ENCODE measurements at places on chromosomes 4 and X.

DNA sequence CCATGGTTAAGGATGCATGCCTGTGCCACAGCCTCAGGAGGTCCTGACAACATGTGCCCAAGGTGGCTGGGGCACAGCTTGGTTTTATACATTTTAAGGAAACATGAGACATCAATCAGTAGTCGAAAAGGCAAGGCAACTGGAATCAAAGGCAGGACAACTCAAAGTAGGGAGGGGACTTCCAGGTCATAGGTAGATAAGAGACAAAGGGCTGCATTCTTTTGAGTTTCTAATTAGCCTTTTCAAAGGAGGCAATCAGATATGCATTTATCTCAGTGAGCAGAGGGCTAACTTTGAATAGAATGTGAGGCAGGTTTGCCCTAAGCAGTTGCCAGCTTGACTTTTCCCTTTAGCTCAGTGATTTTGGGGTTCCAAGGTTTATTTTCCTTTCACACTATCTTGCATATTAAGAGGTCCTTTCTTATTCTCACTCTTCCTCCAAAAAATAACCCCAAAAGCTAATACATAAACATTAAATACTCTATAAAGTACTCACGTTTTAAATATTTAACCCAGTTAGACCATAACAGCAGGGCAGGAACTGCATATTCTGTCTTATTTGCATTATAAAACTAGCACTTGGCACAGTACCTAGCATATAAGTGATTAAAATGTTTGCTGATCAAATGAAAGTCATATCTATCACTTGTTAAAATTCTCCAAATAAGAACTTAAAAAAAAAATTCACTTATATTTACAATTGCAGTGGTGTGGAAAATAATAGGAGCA lies 36.3 kb upstream of the UGT8 start:
- no peak for DNase-seq

DNA sequence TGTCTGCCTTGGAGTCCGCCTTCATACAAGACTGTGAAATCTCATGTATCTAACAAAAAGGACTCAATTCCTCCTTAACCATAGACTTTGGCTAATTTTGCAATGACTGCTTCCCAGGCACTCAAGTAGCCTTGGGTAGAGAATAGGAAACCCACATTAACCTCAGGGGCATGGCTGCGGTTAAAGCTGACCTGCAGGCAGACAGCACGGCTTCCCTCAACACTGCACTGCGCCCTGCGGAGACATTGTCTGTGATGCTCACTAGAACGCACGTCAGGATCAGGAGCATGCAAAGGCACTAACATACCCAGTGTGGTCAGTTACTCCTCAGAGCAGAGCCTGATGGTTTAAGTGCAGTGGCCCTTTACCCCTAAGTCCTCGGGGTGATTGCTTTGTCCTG lies 10.3 kb upstream of the GPR143 start:
- no peak for DNase-seq

DNA sequence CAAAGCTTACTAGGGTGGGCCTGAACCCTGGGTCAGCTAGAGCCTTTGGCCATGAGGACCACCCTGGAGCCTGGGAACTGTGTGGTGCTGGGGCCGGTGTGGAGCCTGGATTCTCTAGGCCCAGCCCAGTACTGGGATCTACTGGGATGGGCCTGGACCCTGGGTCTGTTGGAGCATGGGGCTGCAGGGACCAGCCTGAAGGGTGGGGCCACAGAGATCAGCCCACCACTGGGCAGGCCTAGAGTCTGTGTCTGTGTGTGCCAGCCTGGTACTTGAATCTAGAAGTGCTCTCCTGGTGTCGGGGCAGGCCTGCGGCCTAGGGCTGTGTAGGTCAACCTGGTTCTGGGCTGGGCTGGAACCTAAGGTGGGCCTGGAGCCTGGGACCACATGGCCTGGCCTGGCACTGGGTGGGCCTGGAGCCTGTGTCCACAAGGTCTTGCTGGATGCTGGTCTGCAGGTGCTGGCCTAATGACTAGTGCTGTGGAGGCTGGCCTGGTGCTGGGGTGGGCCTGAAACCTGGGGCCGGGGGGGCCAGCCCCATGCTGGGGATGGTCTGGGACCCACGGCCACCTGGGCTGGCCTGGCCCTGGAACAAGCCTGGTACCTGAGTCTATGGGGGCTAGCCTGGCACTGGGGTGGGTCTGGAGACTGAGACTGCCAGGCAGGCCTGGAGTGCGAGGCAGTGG lies 21.1 kb downstream of the KANTR start:
- DNase-seq: no peak

- no peak for DNase-seq
These were observed 82.6 kb upstream of the TMEM164 start for GRCh38 chrX:109920325-109920724.

DNA sequence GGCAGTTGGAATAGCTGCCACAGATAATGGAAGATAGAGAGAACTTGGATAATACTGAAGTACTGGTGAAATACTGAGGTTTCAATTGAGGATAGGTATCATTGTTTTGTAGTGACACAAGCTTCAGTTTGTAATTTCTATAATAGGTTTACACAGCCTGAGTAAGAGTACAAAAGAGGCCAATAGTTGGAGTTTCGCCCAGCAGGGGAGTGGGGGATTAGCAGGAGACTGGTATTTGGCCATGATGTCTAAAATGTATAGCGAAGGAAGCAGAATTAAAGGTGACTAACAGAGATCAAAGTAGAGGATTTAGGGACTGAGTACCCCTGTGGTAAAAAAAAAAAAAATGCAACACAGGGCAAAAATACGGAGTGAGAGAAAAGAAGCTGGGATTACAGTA lies 129.5 kb downstream of the KCTD8 start:
- DNase-seq: no peak

GRCh38 chr4:7783541-7783940 lies 156.1 kb downstream of the AFAP1 start:
- DNase-seq: no peak

DNA sequence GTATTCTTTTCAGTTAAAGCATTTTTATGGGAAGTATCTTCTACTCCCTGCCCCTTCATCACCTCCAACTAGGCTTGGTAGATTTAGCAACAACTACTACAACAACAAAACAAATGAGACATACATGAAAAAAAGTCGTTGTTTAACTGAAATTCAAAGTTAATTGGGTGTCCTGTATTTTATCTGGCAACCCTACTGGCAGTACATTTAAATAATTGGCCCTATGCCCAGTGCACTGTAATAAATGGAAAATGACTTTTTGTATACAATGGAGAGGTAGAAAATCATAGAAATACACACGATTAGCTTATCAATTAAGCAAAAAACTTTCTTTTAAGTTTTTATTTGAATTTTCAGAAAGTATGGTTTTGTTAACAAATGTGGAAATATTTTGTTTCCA lies 21.4 kb upstream of the CLGN start:
- no peak for DNase-seq

DNA sequence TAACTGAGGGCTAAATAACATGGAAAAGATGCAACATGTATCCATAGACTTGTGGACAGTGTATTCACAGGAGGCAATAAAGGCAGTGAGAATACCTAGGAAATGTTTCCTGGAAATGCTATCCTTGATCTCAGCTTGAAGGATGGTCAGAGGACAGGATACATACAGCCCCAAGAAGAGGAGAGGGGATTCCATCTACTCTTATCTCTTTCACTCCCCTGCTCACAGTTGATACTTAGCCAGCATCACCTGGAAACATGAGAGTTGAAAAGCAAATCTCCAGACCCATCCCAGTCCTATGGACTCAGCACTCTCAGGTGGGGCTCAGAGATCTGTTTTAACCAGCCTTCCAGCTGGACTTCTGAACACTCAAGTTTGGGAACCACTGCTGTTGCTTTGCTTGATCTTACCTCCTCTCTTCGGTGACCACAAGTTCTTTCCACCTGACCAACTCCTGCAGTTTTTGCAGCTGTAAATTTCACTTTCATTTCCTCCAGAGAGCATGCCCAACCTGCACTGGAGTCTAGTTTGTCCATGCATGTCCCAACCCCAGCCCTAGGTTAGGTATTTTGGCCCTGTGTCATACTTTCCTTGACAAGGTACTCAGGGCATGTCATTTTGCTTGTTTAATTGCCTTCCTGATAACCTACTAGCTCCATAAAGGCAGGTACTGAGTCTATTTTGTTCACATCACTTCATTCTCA lies 10.4 kb downstream of the RELL1 start:
- no peak for DNase-seq

- DNase-seq: no peak
These were observed 470.4 kb upstream of the GALNT7 start for GRCh38 chr4:172698256-172698655.

DNA sequence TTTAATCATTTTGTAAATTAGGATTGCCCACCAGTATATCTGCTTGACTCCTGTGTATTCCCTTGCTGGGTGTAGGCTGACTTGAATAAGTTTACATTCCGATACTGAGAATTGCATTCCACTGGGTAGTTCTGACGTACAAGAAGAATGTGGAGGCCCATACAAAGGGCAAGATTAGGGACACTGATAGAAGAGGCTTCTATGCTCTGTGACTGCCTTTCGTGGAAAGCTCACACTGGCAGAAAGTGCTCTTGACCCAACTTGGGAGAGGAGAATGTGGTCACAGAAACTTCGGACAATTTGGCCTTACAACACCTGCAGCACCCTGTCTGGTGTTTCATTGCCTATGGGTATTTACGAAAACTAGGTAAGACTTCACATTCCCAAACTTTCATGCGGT lies 126.3 kb downstream of the RAPGEF2 start:
- no peak for DNase-seq

DNA sequence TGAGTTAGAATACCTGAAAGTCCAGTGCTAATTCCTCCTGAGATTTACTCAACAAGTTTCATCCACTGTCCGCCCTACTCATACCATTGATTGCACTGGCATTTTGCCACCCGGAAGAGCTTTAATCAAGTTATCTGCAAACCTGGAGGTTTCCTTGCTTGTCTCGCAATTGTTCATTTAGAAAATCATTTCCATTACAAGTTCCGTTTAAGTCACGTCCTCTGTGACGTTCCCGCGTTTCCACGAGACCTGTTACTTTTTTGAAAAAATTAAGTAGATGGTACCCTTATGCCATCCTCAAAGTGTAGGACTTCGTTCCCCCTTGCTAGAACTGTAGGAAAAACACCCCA lies 761 bp upstream of the FRYL start:
- peak; percentile 46 for DNase-seq

- DNase-seq: no peak
These were observed 10.0 kb downstream of the CSTF2 start for GRCh38 chrX:100830143-100830542.

DNA sequence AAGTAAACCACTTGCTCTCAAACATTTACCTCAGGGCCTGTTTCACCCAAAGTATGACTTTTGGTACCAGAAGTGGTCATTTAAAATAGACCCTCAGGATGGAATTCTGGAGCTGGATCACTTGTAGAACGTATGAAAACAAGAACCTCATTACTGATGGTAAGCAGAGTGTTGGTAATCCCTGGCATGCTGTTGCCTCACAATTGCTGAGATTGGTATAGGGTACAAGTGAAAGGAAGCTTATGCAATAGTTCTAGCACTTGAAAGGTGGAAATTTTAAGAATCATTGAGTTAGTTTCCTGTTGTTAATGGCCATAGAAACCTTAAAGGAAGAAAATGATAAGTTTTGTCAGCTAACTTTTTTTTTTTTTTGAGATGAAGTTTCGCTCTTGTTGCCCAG lies 22.3 kb upstream of the THOC2 start:
- DNase-seq: no peak

- DNase-seq: peak; percentile 44
These were observed 124.2 kb upstream of the MBNL3 start for GRCh38 chrX:132612821-132613564.

GRCh38 chrX:150594584-150594983 lies 26.2 kb downstream of the MTM1 start:
- no peak for DNase-seq

DNA sequence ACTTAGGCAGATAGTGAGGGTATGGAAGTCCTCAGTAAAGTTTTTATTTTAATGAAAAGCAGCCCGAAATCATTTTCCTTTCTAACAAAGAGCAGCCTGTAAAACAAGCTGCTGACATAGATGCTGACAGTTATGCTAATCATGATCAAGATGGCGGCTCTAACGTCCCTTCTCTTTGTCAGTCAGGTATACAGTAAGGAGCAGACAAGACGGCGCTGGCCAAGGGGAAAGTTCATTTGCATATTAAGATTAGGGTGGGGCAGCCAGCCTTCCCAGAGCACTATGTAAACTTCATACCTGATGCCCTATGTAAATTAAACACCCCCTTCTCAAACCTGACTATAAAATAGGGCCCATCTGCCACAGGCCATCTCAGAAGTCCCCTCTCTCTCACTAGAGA lies 76.9 kb downstream of the MAGEB10 start:
- no peak for DNase-seq

DNA sequence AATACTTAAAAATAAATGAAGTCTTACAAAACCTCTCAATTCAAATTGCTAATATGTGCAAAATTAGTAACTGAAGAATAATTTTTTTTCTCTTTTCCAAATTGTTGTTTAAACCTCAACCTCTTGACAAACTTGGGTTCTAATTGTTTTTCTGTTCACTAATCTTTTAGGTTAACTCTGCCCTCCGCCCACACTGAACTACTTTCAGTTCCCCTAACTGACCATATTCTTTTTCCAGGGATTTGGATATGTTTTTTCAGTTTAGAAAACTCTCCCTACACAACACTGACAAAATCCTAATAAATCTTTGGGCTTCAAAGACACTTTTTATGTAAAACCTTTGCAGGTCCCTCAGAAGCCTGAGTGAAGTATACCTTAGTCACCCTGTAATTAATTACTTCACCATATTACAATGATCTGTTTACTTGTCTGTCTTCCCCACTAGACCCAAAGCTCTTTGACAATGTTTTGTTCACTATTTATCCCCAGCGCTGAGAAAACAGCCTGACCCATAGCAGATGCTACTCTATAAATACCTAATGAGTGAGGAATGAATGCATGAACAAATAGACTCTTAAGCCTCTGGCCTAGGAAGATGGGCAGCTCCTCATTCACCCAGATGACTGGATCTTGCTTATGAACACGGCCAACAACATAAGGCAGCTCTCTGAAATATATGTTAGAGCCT lies 134.9 kb downstream of the MAML3 start:
- no peak for DNase-seq

GRCh38 chr4:76883147-76883546 lies 14.8 kb downstream of the SOWAHB start:
- no peak for DNase-seq

GRCh38 chr4:140237616-140238350 lies 83.8 kb upstream of the MAML3 start:
- no peak for DNase-seq

- DNase-seq: no peak
These were observed 59.9 kb downstream of the PROM1 start for GRCh38 chr4:16023776-16024408.

- no peak for DNase-seq
These were observed 72.6 kb downstream of the METTL14 start for GRCh38 chr4:118757761-118758251.

GRCh38 chrX:153905481-153906095 lies 1.1 kb downstream of the AVPR2 start:
- DNase-seq: no peak

DNA sequence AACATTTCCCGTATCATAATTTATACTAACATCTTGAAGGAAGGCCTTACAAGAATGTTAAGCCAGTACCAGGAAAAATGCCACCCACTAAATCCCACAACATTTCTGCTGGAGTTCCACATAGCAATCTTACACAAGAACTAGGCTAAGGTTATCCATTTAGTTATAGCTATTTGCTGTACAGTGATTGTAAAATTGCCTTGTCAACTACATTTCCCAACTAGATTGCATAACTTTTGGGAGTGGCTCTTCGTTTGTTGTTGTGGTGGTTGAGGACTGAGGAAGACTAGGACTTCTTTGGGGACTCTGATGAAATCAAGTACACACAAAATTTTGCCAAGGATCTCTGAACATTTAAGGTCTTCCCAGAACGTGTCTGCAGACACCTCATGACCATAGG lies 8.0 kb downstream of the IBSP start:
- no peak for DNase-seq

GRCh38 chrX:18426004-18426320 lies 554 bp downstream of the CDKL5 start:
- no peak for DNase-seq

Data from hematopoietic multipotent progenitor cell treated with erythropoietin and hydrocortisone succinate and interleukin-3 and kit ligand, for 17 days (in vitro differentiated cells).